ENCODE measurements at places on chromosomes 3 and 15.
A peak's percentile ranks its signal among the peaks of the same experiment; 100 is the strongest.

DNA sequence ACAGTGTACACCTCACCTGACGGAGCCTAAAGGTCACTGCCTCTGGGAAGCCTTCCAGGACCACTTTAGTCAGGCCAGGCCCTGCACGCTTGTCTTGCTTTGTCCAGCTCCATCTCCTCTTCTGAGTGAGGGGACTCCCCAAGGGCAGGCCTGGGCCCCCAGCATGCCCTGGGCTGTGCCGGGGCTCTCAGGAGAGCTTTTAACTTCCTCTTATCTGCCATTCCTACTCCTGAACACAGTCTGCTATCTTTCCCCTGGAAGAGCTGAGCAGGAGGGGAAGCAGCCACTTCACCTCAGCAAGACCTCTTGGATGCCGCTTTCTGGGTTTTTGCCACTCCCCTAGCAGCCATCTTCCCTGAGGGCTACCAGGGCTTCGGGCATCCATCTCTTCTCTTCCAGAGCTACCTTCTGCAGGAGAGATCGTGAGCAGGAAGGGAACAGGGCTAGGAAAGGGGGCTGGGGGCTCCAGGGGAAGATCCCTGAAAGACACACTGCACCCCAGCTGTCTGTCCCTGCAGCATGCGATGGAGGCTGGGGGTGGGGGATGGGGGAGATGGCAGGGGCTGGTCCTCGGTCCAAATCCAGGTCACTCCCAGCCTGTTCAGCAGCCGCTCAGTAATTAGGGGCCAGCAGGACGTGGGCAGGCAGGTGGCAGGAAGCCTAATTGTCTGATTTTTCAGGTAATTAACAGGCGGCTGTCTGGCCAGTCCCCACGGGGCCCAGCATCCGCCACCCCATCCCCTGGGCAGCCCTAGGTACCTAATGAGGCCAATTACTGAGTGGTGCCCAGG, 19.9 kb upstream of the RPL29 start:
- DNase-seq = no peak

GRCh38 chr3:139286241-139286640, 57.6 kb upstream of the MRPS22 start:
- DNase-seq = no peak

DNA sequence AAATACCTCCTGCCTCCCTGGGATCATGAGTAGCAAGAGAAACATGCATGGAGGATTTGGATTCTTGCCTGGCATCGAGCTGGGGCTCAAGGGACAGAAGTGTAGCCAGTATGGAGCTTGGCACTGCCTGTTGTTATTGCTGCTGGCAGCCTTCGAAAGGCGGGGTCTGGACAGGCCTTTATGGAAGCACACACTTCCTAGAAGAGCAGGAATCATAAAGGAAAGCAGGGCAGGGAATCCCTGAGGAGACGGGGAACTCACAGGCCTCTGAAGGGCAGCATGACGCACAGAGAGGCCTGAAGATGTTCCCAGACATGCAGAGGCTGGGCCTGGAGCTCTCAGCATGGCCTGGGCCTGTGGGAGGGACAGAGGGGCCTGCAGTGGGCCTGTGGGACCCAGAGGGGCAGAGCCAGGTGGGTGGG, 18.6 kb upstream of the SLC41A3 start:
- no peak for DNase-seq

GRCh38 chr15:69974321-69974720, 123.4 kb downstream of the TLE3 start:
- DNase-seq = peak; percentile 95

DNA sequence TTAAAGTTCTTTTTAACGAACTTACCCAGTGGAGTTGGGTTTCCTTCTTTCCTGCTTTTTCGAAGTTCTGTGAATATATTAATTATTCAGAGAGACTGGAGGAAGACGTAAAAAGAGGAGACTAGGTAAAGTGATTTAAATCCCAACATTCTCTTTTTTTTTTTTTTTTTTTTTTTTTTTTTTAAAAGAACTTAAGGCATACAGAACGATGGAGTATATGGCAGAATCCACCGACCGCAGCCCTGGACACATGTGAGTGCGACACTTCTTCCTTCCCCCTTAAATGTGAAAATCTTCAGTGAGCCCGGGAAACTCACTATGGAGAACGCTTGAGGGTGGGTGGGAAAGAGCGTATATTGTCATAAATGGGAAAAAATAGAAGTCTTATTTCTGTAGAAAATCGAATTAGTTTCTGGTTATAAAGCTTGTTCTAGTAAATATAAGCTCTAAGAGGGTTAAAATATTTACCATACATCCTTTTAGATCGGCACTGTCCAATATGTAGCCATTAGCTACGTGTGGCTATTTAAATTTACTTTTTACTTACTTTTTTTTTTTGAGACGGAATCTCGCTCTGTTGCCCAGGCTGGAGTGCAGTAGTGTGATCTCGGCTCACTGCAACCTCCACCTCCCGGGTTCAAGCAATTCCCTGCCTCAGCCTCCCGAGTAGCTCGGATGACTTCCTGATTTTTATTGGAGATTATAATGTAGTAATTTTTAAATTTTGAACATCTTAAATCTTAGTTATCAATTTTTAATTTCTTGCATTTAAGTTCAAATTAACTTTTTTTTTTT, 892 bp downstream of the NMD3 start:
- no peak for DNase-seq

GRCh38 chr3:171293142-171293782, 166.9 kb downstream of the TNIK start:
- DNase-seq = no peak

GRCh38 chr15:83284559-83285283, at the start of gene BNC1:
BNC1 (minus strand) TSS chr15:83284664; CDS start chr15:83284628, 36 bp downstream.
- DNase-seq = no peak

GRCh38 chr15:75076277-75076676, 52.9 kb downstream of the PPCDC start:
- no peak for DNase-seq

DNA sequence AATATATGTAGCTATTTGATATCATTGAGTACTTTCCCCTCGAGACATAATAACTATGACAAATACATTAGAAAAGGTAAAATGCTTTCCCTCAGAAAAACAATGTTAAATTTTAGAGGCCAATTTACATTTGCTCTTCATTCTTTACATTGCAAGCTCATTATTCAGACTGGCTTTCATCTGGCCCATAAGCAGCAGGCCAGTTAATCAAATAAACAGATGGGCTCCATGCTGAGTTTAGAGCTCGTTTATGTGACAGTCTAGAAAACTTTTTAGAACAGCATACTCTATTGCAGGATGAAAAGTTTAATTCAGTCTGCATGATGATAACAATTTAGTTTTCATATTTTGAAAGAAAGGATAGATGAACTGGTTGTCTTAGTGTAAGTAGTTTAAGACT, 150.6 kb downstream of the DUT start:
- no peak for DNase-seq

DNA sequence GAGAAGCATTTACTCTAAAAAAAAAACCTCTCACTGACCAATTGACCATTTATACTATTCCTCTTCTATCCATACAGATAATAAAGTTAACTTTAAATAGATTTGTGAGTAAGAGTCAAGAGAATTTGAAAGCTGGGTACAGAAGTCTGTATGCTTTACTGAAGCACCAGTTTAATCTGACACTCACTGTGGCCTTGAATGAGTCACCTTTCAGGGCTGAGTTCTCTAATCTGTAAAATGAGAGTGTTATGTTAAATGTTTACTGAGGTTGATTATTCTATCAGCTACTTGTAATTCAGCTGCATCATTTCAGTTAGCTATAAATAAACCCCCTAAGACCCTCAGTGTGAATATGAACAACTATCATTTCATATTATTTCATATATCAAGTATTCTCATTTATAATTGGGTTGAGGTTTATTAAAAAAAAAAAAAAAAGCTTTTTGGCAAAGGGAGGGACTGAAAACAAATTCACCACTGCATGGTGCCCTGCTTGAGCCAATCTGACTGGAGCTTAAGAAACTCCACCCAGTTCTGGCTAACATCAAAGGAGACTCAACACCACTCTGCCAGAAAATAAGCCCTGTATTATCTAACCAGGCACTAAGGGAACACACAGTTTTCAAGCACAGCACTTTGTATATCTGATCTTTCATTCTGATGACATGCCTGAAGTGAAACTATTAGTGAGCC, 2.8 kb downstream of the MAP4 start:
- no peak for DNase-seq

GRCh38 chr3:87309601-87310000, 33.2 kb upstream of the POU1F1 start:
- no peak for DNase-seq

GRCh38 chr15:45048794-45049631, 26.0 kb downstream of the SORD start:
- no peak for DNase-seq
